ENCODE measurements at places on chromosomes 16 and 17. TPM values are rescaled to one million over a fixed set of nuclear protein-coding genes. Genes with fewer than 3 reads are reported as not detected.

TTYH2 gene
- total RNA-seq, result 7.7 TPM

DNA sequence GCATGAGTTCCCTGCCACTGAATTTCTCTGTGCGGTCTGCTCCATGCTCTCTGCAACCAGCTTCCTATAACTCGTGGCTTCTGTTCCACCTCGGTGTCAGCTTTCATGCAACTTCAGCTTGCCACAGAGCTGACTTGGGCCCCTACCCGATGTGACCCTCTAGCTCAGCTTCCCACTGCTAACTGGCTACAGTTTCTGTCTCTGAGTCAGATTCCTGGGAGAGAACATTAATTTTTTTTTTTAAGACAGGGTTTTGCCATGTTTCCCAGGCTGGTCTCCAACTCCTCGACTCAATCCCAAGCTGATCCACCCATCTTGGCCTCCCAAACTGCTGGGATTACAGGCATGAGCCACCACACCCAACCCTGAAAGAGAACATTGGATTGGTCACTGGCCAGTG lies 35.5 kb upstream of the PSMD7 start:
- DNase-seq, result no peak

GRCh38 chr16:2897110-2897509 lies 14.1 kb downstream of the FLYWCH2 start:
- no peak for DNase-seq

DNA sequence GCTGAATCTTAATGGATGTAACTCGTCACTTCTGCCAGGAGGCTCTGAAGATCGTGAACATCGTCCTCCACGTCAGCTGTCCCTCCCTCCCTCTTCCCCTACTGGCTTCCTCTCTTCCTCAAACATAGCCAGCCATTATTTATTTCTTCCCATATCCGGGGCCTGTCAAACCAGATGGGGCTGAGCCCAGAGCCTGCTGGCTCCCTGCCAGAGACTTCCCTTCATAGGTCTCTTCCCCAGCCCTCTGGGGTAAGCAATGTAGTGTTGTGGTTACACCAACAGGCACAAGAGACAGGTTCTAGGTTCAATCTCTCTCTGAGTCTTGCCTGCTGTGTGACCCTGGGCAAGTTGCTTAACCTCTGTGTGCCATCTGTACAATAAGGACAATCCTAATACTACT lies 40.1 kb upstream of the ZFP90 start:
- DNase-seq, result no peak

- DNase-seq, result no peak
Measured at GRCh38 chr16:82522026-82522425, 104.7 kb upstream of the CDH13 start.

DNA sequence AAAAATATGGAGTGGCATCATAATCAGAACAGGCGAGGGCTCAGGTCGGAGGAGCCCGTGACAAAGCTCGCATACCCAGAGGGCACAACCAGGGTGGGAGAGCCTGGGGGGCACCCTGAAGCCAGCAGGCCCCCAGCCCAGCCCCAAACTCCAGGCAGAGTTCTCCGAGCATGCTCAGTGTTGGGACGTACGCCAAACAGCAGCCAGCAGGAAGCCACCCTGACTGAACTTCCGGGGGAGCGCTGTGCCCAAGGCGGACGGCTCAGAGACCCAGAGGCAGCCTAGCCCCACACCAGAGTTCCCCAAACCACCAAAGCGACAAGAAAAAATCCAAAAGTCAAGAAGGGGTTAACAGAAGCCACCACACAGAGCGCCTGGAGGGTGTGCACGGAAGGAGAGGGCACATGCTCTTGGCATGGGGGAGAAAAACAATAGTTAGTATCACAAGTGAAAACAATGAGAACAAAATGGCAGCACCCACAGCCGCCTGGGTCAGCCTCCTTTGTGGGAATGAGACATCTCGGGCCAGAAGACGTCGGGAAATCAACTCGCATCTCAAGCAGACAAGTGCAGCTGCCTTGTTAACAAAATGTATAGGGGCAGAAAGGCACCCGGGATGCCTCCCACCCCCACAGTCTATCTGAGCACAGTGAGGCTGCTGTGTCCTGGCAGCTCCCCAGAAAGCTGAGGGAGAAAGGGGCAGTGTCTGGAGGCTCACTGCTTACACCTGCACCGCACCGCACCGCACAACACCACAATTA lies 11.9 kb downstream of the EXOC7 start:
- no peak for DNase-seq

- no peak for DNase-seq
Measured at GRCh38 chr16:56616608-56617211, 8.3 kb downstream of the MT2A start.

TMIGD1 gene
- not detected for total RNA-seq

C17orf67 gene
- total RNA-seq, result 2.6 TPM

KLHL36 gene
- 45.4 TPM for total RNA-seq

PER1 gene
- total RNA-seq, result 25.1 TPM

GRCh38 chr17:78665952-78666920 lies 89.0 kb upstream of the DNAH17 start:
- DNase-seq, result no peak

RND2 gene
- total RNA-seq, result not detected

DNA sequence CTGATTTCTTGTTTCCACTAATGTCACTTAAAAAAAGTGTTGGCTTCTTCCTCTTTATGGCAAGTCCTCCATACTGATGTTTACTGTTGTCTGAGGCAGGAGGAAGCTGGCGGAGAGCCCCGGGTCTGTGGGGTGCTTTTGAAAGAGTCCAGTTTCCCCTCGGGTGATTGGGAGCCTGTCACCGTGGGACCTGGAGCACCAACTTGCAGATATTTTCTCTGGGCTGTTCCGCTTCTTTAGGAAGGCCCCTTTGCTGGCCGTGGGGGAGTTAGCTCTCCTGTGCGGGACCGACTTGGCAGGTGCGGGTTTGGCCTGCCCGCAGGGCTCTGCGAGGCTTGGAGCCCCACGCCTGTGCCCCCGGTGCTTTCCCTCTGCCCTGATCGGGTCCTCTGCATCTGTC lies 3.1 kb downstream of the BANP start:
- no peak for DNase-seq

DNA sequence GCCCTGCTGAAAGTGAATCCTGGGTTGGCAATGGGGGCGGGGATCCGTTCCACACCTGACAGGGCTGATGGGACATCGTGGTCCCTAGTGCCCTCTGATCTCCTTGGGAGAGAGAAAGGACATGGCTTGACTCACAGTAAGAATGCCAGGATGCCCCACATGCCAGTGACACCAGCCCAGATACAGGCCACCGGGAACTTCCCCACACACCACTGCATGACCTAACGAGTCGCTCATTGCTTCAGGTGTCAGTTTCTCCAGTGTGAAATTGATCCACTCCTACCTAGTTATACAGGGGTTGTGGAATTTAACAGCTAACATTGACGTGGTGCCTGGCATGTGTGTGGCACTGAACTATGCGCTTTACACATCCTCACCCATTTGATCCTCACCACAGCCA lies 7.5 kb downstream of the CD300LG start:
- DNase-seq, result no peak

DNA sequence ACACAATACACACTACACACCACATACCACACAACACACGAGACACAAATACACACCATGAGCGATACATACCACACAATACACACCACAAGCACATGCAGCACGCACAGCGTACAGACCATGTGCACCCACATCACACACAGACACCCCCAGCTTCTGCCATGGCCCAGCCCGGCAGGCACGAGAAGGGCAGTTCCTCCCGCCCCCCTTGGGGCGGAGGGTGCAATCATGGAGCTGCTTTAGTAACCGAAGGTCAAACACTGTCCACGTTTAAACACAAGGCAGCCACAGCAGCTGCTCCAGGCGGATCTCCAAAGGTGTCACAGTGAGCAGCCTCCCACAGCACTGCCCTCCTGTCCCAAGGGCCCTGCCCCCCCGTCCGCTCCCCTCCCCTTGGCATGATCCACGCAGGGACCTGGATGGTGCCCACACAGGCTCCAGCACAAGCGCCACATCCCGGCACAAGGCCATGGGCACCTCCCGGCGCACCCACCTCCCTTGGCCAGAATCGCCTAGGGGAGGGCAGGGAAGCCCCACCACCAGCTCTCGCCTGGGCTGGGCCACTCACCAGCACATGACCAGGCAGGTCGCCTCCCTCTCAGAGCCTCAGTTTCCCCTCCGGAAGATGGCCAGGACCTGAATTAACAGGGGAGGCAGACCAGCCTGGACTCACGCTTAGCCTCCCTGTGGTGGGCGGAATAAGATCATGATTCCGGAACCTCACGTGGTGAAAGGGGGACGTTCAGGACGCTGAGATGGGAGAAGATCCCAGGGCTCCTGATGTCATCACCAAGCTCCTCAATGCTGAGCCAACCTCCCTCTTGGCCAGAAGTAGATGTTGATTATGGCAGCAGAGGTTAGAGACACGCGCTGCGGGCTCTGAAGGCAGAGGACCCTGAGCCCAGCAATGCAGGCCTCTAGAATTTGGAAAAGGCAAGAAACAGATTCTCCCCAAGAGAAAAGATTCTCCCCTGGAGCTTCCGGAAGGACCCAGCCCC lies 32.6 kb upstream of the ZNF469 start:
- DNase-seq, result no peak

DNA sequence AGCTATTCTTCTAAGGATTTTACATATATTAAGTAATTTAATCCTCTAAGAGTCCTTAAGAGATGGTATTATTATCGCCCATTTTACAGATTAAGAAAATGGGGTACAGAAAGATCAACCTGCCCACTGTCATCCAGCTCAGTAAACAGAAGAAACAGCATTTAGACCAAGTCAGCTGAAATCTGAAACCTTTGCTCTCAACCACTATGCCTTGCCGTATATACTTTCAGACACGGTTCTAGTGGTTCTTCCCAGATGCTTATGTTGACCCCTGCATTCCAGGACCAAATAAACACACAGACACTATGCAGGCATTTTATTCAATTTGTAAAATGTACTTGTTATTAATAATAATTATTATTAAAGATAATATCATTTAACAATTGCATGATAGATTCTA lies 854.8 kb downstream of the KCNJ2 start:
- DNase-seq, result no peak

DNA sequence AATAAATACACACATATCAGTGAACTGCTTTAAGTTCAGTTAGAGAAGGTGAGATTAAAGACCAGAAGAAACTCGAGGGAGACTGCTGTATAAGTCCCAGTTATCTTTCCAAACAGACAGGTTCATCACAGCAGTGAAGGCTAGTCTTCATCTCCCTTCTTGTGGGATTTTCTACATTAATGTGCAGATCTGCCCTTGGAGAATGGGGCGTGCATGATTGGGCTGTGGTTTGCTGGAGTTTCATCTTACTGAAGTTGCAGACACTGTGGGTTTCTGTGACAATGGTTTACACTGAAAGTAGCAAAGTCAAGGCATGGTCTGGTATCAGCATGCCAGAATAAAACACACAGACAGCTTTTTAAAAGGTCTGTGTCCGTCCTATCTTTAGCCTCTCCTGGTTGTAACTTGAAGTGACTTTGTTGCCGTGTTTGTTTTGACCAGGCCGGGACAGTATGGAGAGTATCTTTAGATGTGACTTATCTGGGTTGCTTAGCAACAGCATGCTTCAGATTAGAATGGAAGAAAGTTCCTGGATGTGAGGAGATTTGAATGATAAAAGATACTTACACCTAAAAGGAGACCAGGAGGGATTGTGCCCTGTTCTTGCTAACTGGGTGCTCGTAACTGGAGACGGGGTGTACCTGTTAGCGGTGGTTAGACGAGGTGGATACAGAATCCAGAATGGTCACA lies 16.1 kb downstream of the NAA60 start:
- no peak for DNase-seq

DNA sequence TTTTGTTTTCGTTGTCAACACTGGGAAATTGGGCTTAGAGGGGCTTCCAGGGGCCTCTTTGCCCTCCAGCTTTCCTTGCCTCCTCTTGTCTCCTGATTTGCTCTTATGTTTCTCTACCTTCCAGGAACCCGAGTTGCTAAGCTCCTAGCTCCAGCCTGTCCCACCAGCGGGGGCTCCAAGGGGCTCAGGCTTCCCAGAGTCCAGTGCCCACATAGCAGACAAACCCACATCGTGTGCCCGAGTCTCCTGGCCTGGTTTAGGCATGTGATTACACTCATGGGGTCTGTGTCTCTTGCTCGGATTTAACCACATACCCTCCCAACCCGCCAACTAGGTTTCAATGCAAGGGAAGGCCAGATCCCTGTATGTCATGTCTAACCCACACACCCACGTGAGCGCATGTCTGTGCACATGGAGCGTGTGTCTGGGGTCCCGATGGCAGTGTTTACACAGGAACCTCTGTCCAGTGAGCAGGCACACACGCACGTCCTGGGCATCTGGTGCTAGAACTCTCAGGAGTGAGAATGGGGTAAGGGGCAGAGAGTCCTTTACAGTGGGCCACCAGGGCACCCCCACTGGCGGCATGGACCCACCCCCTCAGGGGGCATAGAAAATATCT lies 76.1 kb upstream of the MED9 start:
- no peak for DNase-seq

DNA sequence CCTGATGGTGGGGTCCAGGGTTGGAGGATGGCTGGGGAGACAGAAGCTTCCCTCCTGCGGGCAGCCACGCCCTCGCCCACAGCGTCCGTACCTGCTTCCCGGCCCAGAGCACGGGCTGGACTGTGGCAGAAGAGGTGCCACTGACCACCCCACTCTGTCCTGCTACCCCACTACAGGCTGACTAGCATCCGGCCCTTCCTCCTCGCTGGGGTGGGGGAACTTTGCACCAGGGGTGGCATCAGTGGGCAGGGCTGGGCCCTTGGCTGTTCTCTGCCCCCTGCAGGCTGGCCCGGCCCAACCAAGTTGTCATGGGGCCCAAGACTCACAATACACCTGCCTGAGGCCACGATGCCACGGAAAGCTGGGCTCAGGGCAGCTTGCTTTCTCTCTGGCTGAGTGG lies 73.0 kb downstream of the KLHDC4 start:
- no peak for DNase-seq

PRDM7 gene
- not detected for total RNA-seq

GRCh38 chr17:82126556-82127314 lies 28.7 kb upstream of the FASN start:
- DNase-seq, result no peak

DNA sequence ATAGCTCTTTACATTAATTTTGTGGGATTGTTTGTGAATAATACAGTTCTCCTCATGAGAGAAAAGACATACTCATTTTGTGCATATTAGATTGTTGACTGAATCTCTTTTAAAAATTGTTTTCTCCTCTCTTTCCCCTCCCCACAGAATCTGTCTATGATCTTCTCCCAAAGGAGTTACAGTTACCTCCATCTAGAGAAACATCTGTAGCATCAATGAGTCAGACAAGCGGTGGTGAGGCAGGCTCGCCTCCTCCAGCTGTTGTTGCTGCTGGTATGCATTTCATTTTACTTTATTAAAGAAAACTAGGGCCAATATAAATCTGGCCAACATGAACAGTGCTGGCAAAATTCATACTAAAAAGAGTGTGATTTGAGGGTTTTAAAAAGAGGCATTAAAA lies 60.5 kb downstream of the NFAT5 start:
- DNase-seq, result no peak

GRCh38 chr17:73532421-73532901 lies 111.8 kb downstream of the SDK2 start:
- DNase-seq, result no peak
